CD4-positive, alpha-beta T cell treated with Interleukin-4 for 4 hours (primary cell): ENCODE measurements at places on chromosomes 6 and 20.

DNA sequence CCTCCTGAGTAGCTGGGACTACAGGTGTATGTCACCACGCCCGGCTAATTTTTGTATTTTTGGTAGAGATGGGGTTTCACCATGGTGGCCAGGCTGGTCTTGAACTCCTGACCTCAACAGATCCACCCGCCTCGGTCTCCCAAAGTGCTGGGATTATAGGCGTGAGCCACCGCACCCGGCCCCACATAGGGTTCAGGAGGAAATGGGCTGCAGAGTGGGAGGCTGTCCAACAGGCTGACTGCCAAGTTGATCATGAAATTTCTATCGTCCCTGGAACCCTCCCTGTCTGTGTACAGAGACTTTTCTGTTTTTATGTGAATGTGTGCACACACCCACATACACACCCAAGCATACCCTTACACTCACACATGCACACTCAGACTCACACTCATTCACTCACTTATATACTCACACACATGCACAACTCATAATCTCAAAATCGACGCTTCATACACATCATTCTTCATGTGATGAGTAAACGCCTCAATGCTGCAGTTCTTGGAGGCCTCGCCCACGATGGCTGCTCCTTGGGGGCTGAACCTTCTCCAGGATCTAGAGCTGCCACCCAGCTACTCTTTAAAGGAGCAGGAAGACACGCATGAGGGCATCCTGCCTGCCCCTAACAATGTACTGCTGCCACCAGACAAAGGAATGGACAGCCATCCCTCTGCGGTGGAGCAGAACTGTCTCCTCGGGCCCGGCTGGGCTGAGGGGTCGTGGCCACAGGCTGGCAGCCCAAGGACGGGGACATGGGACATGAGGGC is 35.6 kb downstream of the SUN5 start:
- DNase-seq, result peak; percentile 24

DNA sequence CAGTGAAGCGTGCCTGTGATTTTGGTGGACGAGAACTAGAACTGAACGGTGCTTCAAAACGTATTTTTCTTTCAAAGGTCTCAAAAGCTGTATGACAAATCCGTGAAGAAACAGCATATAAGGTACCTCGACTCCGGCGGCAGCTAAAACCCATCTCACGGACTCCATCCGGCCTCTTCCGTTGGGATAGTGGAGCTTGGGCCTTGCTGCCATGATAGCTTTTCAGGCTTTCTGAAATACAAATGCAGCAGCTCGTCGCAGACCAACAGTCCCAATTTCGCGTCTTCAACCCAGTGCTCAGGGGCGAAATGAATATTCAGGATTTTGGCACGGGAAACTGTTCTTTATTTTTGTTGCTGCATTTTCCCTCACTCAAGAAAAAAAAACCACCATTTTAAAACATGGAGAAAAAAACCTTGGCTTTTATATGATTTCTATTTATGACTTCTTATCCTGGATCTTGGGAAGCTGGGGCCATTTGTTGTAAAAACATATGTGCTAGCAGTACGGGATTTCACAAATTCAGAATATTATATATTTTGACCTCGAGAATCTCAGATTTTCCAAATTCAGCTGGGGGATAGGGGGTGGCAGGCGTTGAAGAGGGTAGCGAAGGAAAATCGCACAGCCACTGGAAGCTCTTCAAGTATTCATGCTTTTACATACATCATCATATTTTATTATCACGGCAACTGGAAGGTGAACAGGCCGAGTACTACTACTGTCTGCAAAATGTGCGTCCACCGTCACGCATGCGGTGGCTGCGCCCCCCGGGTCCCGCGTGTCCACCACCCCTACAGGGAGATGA is 849 bp downstream of the GSTA4 start:
- DNase-seq, result no peak

GRCh38 chr20:11738852-11739251 is 178.8 kb upstream of the BTBD3 start:
- DNase-seq, result no peak

DNA sequence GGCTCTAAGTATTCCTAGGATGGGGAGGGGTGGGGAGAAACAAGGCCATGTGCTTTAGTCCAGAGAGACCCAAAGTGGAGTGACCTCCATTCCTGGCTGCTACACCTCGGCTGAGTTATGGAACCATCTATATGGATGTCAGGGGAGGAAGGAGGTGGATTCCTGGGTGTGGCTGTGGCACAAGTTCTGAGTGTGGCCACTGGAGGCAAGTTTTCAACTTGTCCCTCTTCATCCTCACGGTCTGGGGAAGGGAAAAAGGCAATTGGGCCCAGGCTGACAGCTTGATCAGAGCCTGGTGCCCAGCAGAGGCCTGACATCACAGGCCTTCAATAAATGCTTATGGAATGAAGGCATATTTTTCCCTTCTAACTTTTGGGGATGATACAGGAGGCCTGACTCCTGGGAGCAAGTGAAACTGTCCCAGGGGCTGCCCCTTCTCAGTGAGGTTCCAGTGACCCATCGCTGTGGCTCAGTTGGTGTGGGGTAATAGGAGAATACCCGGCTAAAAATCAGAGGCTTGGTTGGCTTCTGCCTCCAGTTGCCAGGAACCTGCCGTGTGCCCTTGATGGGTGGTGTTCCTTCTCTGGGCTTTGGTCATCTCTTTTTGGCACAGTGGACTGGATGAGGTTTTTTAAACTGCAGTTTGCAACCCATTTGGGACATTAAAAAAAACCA is 1.8 kb upstream of the ITPR3 start:
- DNase-seq, result no peak

GRCh38 chr6:110815411-110816409 is at the start of gene CDK19:
Gene CDK19 (minus strand): TSS chr6:110815469. CDS start chr6:110815136, 333 bp downstream.
- peak; percentile 99 for DNase-seq

GRCh38 chr6:166465671-166466087 is 82.9 kb upstream of the MPC1 start:
- DNase-seq, result no peak

DNA sequence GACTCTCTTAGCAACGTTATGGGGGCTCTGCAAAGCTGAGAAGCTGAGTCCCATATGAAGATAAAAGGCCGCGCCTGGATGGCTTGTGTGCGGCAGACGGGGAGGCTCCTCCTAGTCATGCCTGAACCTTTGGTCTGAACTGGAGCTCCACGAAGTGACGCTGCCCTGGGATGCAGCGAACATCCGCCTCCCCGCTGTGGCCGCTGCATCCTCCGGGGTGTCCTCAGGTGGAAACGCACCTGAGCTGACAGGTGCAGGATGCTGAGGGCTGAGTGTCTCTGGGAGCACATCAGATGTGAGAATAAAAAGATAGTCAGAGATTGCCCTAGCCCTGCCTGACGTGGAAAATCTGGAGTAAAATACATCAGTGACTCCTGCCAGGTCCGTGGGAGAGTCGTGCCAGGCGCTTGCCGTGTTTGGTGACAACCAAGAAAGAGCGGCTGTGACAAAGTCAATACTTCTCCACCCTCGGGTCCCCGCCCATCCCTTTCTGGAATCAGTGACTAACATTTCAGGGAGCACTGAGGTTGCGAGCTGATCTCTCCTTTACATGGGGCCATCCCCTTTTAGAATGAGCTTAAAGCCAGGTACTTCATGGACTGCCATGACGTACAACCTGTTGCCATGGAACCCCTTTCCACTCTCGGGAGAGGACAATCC is 162.8 kb upstream of the AFDN start:
- DNase-seq, result no peak

DNA sequence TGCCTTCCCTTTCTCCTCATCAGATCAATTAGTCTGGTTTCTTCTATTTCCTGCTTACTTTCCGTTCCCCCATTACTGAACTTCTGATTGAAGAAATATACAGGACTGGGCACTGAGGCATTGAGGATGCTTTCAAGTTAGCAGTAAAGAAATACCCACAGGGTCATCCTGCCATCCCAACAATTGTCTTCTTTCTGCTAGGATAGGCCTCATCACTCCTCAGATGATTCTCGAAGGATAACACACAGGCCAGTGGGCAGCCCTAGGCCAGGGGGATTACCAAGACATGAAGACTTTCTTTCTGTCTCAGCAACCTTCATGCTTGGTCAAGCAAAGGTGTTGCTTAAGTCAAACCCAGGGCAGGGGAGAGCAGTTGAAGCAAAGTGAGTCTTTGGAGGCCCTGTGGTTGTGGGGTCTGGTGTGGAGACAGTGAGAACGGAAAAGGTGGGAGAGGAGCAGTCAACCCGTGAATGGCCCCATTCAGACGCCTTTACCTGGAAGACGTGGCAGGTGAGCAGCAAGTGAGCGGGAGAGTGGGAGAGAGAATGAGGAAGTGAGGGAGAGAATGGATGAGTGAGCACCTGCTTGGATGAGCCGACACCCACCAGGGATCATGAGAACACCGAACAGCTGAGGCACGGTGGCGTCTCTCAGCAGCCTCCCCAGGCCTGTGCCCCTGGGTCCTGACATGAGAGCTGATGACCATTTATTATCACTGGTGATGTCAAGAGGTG is 462.9 kb downstream of the PREX1 start:
- no peak for DNase-seq

DNA sequence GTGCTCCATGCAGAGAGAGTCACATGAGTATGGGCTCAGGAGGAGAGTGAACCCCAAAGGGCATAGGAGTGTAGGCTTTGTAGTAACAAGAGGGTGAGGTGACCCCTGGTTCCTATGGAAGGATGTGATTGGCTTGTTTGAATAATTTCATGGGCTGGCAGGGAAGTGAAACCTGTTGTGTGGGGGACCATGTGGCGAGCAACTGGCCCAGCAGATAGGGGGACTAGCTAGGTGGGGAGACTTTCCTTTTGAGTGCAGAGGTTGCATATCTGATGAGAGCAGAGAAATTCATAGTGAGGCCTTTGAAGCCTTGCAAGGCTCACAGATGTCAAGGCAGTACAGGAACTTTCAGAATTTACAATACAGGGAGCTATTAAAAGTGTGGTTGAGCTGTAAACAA is 247.9 kb upstream of the SLC35B3 start:
- no peak for DNase-seq

DNA sequence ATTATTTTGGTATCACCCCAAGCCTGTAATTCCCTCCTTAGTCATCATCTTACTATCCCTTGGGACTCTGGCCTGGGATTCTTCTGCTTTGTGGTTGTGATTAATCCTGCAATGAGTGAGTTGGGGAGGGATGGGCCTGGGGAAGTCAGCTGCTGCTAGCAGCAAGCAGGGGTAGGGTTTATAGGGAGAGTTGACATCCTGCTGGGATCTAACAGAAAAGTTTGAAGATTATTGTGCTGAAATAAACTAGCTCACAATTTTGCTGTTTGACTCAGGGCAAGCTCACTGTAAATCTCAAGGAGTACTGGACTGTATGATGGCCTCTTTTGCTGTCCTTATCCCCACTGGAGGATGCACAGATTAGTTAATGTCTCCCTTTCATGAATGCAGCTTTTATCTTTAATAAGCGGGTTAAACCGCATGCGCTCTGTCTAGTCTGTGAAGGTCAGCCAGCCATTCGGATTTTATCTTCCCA is 83.4 kb downstream of the JARID2 start:
- no peak for DNase-seq

DNA sequence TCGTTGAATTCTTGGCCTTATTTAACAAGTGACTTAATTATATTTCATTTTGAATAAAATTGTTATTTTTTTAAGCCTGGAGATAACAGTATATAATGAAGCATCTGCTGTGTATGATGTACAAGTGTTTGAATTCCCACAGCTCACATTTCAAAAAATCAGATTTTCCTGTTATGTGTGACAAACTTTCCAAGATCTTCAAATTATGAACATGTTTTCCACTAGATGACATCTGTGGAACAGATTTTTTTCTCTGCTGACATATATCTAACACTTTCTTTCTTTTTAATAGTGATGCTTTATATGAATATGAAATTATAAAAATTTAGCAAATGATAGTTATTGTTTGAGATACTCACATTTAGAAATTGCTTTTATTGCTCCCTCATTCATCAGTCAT is 482.8 kb downstream of the LMBRD1 start:
- DNase-seq, result no peak

DNA sequence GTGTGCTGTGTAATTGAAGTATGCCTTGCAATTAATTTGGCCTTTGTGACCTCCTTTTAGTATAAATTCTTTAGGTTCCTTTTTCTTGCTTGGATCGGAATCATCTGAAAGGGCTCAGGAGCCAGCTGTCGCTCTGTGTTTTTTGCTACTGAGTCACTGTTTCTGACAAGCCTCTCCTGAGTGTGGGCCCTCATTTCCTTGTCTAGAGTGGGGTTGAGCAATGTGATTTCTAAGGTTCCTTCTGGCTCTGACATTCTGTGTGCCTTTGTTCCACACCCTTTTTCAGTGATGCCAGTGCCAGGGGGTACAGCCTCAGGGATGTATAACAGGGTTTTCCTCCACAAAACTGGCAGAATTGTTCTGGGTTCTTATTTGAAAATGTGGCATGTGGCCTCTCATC is 26.5 kb downstream of the DAAM2 start:
- no peak for DNase-seq

GRCh38 chr6:4088704-4089103 is 9.8 kb upstream of the FAM217A start:
- no peak for DNase-seq

- peak; percentile 73 for DNase-seq
These were observed 1.5 kb upstream of the MSH5 start for GRCh38 chr6:31737991-31738979.

DNA sequence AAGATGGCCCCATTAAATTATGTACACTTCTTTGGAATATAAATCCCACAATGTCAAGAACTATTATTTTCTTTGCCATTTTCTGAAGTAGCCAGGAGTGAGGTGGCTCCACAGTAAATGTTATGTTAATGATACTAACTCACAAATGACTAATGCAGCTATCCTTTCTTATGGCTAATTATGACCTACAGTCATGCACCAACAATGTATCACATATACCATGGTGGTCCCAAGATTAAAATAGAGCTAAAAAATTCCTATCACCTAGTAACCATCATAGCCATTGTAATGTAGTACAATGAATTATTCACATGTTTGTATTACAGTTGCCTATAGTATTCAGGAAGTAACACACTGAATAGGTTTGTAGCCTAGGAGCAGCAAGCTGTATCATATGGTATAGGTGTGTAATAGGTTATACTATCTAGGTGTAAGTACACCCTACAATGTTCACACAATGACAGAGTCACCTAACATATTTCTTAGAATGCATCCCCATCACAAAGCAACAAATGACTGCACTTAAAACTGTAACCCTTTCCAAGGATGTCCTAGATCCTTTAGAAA is 15.3 kb downstream of the ECHDC1 start:
- no peak for DNase-seq

DNA sequence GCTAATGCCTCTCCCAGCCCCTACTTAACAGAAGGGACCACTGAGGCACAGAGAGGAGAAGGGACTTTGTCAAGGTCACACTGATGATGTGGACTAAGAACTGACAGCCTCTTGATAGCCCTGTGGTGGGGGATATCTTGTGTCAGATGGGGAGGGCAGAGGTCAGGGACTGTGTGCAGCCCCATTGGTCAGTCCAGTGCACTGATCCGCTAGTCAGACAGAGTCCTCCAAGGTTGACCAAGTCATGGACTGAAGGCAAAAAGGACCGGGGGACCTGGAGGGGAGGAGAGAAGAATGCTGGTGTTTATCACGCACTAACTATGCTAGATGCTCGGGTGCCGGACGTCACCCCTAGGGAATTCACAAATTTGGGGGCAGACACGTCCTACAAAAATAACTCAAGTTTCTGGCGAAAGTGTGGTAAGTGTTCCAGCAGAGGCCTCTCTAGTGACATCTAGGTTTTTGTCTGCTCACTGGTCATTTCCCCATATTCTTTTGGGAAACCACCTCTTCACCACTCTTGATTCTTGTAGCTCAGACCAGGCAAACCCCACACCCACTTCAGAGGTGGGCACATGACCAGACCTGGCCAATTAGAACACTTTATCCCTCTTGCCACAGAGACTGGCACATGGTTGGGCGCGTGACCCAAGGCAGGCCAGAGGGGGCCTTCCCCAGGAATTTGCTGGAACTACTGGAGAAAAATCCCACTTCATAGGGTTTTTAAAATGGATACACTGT is 21.0 kb downstream of the TCF15 start:
- DNase-seq, result no peak

GRCh38 chr6:143159001-143159400 is 98.3 kb downstream of the AIG1 start:
- DNase-seq, result no peak
